ENCODE measurements at places on chromosomes 6 and 20.

DNA sequence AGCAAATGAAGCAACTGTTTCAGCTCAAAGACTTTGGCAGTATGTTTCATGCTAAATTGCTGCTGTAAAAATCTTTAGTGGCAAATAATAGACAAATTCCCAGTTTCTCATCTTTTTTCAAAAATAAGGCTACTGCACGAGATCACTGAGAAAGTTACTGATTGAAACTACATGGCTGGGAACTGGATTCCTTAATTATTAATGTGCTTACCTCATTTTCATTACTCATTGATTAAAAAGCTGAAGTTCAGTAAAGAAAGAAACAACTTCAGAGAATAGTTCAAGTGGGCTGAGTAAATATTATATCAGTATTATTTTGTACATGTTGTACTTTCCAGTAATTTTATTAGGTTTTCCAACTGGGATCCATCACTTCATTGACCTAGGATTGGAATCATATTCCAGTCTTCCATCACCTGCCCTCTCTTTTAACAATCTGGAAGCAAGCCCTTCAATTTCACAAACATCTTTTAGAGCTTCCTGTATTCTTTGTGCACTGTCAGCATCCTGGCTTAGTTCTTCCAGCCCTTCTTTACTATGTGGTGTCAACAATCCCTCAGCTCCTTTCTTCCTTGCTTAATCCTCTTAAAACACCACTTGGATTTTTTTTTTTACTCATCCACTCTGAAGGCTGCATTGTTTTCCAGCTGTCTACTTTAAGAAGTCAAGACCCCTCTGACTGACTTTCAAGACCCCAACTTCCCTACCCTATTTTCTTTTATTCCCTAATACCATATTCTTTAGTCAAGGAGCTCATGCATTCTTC, 4.3 kb downstream of the MEI4 start:
- DNase-seq = no peak

DNA sequence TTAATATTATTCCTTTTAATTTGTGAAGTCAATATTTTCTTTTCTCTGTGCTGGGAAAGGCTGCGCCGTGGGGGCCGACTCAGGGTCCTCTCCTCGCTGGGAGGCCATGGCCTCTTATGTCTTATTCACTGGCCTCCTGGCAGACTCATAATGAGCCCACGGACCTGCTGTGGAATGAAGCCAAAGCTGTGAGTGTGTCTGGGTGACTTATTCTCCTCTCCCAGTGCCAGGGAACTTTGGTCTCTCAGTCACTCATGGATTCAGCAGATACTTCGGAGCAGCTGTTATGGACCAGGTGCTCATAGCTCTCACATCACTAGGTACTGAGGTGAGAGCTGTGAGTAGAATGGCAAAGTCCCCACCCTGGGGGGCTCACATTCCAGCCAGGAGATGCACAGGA, 297.6 kb downstream of the CDH26 start:
- DNase-seq = no peak

- DNase-seq = peak; percentile 24
Measured at GRCh38 chr20:52291109-52291508, 99.5 kb upstream of the ZFP64 start.

- no peak for DNase-seq
Measured at GRCh38 chr6:33904050-33904746, 100.4 kb upstream of the MLN start.

- DNase-seq = no peak
Measured at GRCh38 chr6:33372526-33373123, 19.0 kb upstream of the KIFC1 start.

- no peak for DNase-seq
Measured at GRCh38 chr6:45759472-45759810, 256.2 kb downstream of the CLIC5 start.

DNA sequence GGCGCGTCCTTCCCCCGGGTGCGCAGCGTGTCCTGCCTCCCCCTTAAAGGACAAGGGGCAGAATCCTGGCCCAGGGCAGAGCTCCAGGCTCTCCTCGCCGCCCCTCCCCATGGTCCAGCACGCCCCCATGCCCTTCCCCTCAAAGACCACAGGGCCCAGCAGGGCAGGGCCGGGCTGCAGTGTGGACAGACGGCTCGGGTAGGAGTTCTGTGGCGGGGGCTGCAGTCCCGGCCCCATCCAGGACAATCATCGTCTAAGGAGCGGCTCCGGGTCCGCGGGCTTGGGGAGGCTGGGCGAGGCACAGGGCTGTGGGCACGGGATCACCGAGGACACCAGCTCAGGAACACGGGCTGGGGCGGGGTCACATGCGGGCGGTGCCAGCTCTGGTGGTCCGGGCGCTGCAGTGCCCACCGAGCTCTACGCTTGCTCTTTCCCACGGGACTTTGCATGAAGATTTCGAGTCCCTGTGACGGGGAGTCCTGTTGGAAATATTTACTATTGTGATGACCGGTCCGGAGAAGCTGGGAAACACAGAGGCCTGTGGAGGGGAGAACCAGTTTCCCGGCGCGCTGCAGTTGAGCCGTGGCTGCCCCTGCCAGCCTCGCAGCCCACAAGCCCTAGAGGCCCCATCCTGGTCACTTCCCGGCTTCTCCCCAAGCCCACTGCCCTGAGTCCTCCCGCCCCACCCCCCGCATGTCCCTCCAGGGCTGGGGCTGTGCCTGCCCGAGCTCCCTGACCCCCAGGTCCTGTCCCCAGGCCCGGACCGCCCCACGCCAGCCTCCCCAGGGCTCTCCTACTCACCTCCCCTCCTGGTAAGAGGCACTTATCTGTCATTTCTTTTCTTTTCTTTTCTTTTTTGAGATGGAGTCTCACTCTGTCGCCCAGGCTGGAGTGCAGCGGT, 20.6 kb downstream of the SLC17A9 start:
- DNase-seq = no peak

Data from right hindlimb (tissue), 1 donor.